Activated CD8-positive, alpha-beta memory T cell treated with anti-CD3 and anti-CD28 coated beads for 1 hour (primary cell): ENCODE measurements at places on chromosomes 4 and X.

DNA sequence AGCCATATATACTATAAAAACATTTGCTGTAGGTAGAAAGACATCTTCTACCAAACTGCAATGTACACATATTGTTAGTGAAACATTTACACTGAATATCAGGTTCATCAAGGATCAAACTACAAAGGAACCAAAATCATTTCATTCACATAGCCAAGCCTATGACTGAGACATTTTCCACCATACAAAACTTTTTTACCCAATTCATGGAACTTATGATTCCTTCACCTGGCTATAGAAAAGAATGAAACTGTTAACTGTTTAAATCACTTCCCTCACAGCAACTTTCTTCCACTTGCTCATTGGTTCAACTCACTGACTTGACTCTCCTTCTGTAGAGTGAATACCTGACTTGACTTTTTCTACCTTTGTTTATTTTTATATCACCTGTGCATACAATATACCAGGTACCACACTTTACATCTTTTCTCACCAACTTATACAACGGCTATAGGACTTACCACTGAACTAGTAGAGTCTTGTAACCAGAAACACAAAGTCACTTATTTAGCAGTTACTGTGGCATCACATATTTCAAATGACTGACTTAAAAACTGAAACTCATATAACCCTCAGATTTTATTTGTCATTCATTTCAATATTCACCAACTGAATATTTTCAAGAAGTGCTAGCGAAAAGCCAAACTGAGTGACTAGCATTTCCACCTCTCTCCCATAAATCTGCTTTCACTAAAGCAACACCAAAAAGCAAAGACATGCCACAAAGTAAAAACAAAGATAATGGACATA lies 30.9 kb downstream of the CAMK2D start:
- DNase-seq = no peak

GRCh38 chr4:25308306-25308705 lies 4.3 kb upstream of the ZCCHC4 start:
- DNase-seq = no peak

DNA sequence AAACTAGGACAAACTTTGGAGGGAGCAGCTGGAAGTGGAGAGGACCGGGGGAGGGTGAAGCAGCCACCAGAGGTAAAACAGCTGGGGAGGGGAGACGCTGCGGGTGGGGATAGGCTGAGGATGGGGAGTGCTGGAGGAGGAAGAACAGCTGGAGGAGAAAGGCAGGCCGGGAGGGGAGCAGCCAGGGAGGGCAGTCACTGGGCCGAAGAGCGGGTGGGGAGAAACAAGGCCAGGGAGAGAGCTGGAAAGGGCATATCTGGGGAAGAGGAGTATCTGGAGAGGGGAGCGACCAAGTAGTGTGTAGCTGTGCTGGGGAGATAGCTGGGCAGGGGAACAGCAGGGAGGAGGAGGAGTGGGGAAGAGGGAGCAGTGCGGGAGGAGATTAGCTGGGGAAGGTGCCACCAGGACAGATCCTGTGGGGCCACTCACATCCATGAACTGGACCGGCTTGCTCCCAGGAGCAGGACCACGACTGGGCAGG lies 2.7 kb downstream of the SLC38A5 start:
- no peak for DNase-seq

DNA sequence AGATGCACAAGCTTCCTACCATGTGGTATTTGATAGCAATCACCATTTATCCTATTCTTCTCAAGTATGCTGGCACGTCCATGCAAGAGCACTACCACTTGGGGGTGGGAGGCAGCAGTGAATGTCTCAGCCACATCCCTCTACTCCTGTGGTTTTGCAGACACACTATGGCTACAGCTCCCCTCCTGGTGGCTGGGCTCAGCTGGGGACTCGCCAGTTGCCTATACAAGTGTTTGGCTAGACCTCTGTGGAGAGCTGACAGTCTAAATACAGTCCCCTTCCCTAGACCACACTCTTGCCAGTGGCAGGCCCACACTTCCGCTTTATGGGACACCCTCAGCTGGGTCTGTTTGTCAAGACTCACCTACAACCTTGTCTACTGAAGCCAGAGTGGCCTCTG lies 53.2 kb downstream of the ADGRA3 start:
- DNase-seq = no peak

- DNase-seq = no peak
Measured at GRCh38 chr4:23981328-23981727, 91.5 kb upstream of the PPARGC1A start.

GRCh38 chr4:105210916-105211315 lies 64.2 kb downstream of the TET2 start:
- no peak for DNase-seq

GRCh38 chrX:17635231-17635630 lies 102.1 kb upstream of the SCML1 start:
- DNase-seq = no peak

GRCh38 chr4:27178061-27178460 lies 317.4 kb downstream of the STIM2 start:
- DNase-seq = no peak

DNA sequence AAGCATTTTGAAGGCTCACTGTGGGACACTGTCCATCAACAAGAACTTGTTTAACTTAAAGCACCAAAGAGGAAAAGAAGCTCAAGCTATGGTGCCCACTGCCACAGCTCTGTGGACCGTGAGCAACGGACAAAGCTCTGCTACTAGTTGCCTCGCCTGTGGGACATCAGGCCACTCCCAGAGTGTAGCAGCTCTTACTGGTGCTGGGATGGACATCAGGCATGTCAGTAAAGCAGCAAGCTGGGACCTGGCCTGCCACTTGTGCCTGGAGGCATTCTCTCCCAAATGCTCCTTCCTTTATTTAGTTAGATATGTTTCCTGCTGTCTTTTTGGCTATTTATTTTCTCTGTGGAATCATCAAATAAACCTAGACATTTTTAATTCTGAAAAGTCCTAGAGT lies 46.7 kb downstream of the TMEM154 start:
- DNase-seq = no peak

- DNase-seq = no peak
Measured at GRCh38 chrX:125627676-125628075, 308.0 kb downstream of the TEX13C start.

DNA sequence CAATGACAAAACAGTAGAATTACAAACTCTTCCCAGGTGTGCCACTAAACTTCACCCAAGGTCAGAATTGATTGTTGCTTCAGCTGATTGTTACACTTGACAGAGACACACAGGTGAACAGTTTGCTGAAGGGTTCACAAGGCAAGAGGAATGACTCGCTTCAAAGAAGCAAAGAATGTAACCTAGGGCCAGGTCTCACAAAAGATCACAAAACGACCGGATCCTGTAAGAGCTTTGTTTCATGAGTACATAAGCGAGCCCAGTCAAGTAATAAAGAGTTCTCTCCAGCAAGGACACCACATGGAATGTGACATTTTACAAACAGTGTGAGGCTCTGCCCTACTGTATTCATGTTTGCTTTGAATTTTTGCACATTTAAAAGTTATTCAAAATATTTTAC lies 9.1 kb downstream of the LNX1 start:
- no peak for DNase-seq

DNA sequence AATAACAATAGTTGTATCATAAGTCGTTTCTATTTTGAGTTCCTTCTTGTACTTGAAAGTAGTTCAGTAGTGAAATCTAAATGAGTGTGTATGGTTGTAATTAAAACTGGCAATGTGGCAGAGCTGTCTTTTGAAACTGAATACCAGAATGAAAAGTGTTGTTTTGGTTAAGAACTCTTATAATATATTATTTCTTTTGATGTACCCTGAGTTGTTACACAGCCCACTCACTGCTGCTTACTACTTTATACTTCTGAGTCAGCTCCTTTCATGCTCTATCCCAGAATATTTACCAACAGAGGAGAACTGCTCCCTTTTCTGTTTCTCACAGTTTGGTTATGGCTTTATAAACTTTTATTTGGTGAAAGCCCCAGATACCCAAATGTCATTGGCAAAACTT lies 28.8 kb downstream of the FAM199X start:
- DNase-seq = no peak

DNA sequence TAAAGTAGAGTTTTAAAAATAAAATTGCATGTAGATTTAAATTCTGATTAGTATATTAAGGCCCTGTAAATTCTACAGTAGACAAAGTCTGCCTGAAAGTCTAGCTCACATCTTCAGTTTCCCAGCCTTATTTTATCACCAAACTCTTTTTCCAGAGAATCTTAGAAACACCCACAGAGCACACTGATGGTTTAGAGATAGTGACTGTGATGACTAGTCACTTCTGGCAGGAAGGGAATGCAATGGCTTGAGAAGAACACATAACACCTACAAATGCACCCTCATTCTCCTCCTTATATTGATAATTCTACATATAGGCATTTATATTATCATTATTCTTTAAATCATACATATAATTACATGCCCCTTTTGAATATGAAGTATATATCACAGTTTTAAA lies 232.9 kb downstream of the ARAP2 start:
- no peak for DNase-seq
